ENCODE measurements at places on chromosomes 11 and 22.

DNA sequence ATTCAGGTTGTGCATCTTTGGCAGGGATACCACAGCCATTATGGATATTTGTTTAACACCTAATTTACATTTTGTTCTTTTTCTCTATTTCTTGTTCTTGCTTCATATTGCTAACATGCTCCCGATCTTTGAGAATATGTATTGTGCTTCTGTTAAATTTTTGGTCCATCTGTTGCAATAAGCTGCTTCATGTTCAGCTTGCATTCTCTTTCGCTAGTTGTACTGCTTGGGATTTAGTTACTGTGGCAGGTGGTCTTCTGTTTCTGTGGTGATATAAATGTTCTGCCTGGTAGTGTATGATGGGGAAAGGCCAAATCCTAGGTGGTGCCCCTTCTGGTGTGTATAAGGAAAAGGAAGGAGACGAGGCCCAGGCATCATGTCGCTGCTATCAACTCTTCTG is 140.2 kb downstream of the SPON1 start:
- no peak for DNase-seq

GRCh38 chr11:2095542-2095941 is 43.6 kb downstream of the IGF2 start:
- DNase-seq, result no peak

- DNase-seq, result peak; percentile 77
These were observed 632 bp downstream of the AP5B1 start for GRCh38 chr11:65779919-65780769.

DNA sequence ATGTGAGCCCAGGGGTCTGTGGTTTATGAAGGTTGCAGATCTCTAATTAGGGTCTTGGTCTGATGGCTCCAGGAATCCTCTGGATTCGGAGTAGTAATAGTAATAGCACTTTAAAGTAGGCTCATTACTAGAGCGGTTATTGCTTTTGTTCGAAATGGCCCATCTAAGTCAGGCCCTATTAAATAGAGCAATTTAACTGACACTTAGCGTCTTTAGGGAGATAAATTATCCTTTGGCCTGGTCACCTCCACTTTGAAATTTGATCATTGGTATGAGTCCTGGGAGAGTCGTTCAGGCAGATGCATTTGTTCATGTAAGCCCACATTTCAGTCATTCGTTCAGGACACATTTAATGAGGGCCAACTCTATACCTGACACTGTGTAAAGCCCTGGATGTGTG is 54.8 kb downstream of the LDLRAD3 start:
- DNase-seq, result no peak

DNA sequence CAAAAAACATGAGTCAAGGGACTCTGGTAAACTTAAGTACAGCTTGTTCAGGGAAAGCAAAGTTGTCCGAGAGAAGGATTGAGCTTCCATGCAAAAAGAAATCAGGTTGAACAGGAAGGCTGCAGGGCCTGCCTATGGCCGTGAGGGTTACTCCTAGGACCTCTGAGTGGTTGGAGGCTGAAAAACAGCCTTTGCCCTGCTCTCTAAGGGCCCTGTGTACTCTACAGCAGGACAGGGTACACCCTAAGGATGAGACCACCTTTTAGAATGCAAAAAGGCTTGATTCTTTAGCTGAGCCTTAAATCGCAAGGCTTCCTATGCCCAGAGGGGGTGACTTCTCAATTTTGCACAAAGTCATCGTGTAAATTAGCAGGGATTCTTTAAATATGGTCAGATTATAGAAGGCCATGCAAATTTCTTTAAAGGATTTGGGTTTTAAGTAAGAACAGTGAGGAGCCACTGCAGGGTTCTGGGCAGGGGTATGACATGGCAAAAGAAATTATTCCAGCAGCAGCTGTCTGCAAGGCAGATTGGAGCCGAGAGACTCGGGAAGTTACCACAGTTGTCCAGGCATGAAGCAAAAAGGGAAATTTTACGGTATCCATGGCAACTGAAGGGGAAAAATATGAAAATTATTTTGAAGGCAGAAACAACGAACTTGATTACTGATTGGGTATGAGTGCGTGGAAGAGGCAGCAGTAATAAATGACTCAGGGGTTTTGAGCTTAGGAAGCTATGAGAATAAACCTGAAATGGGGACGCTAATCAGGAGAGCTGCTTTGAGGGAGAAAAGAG is 91.8 kb downstream of the FAM76B start:
- no peak for DNase-seq

- DNase-seq, result no peak
These were observed 139.9 kb upstream of the NARS2 start for GRCh38 chr11:78714539-78714938.

GRCh38 chr11:124670732-124671131 is 2.8 kb downstream of the SIAE start:
- DNase-seq, result no peak

DNA sequence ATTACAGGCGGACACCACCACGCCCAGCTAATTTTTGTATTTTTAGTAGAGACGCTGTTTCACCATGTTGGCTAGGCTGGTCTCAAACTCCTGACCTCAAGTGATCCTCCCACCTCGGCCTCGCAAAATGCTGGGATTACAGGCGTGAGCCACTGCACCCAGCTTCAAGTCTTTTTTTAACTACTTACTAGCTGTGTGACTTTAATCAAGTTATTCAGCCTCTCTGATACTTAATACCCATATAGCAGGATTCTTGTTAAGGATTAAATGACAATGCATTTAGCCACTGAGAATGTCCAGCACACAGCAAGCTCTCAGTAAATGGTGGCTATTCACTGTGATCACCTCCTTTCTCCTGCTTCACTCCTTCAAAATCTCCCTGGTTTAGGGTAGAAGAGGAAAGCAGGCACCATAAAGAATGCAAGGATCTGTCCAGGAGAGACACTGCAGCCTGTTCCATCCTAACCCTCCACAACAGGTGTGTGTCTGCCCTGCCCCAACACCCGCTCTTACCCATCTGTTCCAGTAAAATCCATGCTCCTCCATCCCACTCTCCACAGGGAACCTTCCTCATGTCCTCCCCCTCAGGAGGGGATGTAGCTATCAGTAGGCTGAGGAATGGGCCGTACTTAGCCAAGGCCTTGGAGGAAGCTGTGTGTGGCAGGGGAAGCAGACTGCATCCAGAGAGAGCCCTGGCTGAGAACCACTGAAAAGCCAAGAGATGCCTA is 69.3 kb downstream of the MICAL3 start:
- DNase-seq, result no peak

DNA sequence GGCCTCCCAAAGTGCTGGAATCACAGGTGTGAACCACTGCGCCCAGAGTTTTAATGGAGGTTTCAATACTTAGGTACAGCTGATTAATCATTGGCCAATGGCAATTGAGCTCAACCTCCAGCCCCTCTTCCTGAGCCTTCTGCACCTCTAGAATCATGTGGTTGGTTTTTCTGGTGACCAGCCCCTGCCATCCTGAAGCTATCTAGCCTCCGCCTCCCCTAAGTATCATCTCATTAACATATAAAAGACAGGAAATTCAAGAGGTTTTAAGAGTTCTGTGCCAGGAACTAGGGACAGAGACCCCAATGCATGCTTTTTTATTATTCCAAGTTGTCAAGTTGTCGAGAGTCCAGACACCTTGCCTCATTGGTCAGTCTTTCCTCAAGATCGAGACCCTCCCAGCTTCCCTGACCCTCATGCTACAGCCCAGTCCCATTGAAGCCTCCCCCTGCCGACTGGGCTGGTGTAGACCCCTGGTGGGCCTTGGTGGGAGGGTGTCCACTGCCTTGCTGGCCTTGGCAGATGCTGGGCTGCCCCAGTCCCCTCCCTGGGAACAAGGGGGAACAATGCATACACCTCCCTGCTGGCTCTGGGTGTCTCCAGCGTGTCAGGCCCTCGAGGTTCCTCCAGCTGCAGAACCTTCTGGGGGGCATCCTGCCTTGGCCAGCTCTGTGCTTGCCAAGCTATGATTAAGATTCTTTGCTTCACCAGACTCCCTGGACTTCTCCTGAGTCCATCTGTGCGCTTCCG is 148.0 kb downstream of the CTTN start:
- no peak for DNase-seq

- DNase-seq, result no peak
These were observed 112.4 kb downstream of the KCNC1 start for GRCh38 chr11:17846852-17847453.

DNA sequence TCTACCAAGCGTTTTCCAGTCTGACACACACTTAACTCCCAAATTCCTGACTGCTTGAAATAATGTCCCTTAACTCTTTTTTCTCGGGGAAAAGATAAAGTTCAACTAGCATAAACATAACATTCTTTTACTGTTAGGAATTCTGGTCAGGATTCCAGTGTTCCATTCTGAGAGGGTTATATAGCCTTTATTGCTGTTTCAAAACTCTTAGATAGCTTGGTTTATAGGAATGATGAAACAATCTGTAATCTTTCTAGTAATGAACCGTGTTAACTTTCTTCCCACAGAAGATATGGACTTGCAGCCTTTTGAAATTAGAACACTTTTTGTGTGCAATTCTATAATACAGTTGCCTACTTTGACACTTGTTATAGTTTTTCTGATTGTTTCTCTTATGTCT is 8.6 kb downstream of the REXO2 start:
- DNase-seq, result peak; percentile 82

- DNase-seq, result peak; percentile 74
These were observed 45.0 kb upstream of the MYH9 start for GRCh38 chr22:36432592-36433317.

DNA sequence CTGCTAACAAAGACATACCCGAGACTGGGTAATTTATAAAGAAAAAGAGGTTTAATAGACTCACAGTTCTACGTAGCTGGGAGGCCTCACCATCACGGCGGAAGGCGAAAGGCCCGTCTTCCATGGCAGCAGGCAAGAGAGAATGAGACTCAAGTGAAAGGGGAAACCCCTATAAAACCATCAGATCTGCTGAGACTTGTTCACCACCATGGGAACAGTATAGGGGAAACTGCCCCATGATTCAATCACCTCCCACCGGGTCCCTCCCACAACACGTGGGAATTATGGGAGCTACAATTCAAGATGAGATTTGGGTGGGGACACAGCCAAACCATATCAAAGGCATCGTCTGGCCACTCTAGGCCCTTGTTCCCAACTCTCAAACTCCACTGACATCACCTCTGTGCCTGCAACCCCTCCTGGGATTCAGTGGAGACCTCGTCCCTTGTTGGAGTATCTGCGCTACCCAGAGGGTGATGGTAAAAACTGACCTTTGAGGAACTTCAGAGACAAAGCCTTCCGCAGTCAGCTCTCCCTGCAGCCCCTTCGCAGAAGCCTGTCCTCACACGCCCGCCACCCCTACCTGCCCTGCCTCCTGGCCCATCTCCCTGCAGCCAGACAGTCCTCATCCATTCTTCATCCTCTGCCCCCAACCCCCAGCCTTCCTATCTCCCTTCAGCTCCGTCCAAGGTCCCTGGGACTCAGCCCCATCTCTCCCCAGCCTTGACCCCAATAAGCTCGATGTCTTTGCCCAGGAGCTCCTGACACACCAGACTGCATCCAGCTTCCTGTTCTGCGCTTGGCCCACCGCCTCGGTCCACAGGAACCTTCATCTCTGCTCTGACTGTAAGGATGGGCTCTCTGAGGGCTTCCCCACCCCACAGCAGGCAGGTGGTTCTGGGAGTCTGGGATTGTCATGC is 15.8 kb downstream of the CCND1 start:
- DNase-seq, result no peak

GRCh38 chr22:24033731-24034130 is 22.6 kb downstream of the CABIN1 start:
- no peak for DNase-seq

DNA sequence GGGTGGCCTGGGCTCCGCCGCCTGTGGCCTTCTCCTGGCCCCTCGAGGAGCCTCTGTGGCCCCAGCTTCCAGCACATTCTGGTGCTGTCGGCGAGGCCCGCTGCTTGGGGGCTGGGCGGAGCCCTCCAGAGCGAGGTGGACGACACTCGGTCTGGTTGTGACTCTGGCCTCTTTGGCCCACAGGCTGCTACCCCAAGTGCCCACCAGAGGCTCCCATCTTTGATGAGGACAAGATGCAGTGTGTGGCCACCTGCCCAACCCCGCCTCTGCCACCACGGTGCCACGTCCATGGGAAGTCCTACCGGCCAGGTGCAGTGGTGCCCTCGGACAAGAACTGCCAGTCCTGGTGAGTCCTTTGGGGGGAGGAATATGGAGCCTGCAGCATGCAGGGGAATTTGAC is 22.4 kb downstream of the MUC5AC start:
- no peak for DNase-seq
